ENCODE measurements at places on chromosomes 12 and 14.

- DNase-seq, result no peak
Measured at GRCh38 chr12:1878214-1878613, 40.2 kb downstream of the CACNA2D4 start.

- no peak for DNase-seq
Measured at GRCh38 chr14:51432302-51432948, 192.4 kb downstream of the TMX1 start.

GRCh38 chr14:97417331-97417730 is 620.1 kb downstream of the VRK1 start:
- DNase-seq, result no peak

DNA sequence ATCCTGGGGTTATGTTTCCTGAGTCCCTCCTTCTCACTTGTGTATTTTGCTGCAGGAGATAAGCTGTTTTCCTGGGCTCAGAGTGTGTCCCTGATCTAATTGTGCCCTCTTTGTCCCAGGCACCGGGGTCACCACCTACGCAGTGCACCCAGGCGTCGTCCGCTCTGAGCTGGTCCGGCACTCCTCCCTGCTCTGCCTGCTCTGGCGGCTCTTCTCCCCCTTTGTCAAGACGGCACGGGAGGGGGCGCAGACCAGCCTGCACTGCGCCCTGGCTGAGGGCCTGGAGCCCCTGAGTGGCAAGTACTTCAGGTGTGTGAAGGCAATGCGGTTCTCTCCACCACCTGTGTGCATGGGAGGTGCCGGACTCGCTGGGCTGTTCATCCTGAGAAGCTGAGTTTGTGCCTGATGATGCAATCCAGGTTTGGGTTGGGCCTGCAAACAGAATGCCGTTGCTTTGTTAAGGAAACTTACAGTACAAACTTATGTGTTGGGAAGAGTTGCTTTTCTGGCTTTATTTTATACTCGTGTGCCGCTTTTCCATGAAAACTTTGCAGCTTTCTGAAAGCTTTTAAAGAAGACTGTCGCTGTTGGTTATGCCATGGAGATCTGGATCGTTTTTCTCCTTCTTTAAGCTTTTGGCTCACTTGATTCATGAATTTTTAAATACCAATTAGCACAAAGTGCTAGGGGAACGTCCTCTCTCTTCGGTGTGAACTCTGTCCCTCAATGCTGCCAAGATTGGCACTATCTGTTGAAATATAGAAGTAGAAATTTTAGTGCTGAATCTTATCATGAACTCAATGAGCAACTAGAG is 27.6 kb downstream of the RDH12 start:
- no peak for DNase-seq

DNA sequence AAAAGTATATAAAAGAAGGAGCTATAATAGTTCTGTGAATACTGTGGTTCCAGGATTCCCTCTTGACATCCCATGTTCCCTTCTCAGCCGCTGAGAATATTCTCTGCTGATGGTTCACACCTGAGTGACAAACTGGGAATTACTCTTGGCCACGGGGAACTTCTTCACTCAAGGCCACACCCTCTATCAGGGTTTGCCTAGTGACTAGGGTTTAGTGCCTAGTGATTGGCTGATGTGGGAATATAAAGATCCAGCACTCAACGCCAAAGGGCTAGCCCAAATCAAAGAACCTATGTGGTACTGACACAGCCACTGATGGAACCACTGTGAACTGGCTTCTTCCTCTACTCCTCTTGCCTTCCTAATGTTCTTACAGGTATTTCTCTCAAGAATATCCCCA is 248.4 kb downstream of the ASCL1 start:
- no peak for DNase-seq

DNA sequence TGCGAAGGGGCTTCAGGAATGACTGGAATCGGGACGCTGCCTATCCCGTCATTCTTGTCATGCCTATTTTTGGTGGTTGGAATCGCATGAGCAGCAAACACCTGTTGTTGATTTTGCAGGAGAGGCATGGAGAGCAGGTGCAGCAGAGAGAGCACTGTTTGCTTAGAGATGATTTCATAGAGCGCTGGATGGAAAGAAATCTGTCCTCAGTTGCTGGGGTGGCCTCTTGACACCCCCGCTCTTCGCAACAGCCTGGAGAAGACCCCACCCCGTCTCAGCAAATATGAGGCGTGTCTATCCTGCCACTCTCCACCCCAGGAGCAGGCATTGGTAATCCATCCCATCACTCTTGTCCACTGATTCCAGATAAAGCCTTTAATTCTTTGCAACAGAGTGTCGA is 19.3 kb upstream of the NCOR2 start:
- DNase-seq, result no peak

DNA sequence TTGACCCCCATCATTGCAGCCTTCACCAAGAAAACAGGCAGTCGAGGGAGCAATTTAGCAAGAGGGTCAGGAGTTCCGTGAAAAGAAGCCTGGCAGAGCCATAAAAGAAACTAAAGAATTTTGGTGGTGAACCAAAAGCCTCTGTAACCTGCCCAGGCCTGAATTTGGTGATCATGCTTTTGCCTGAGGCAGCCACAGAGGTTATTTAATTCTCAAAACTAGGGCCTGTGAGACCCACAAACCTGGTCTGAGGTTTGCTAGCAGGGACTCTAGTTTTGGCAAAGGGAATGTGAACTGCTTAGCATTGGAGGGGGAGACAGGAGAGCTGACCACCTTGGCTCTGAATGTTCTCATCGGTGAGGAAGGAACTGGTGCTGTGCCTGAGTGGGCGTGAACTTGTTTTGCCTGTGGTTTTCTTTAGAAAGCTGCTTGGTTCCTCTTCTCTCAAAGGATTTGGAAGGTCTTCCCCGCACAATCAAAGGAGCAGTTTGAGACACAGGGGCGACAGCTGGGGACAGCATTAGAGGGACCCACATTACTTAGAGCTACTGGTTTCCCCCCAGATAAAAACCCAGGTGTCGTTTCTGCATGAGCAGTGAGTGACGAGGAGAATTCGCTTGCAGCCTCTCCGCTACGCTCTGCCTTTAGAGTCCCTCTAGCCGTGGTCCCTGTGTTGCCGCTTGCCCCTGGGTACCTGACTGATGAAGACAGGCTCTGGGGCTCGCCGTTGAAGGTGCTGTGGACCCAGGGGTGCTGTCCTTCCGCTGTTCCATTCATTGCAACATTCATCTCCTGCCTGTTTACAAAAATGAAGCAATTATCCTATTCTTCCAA is 12.6 kb upstream of the WNT5B start:
- no peak for DNase-seq

- no peak for DNase-seq
Measured at GRCh38 chr12:56632701-56633467, 2.8 kb upstream of the BAZ2A start.

DNA sequence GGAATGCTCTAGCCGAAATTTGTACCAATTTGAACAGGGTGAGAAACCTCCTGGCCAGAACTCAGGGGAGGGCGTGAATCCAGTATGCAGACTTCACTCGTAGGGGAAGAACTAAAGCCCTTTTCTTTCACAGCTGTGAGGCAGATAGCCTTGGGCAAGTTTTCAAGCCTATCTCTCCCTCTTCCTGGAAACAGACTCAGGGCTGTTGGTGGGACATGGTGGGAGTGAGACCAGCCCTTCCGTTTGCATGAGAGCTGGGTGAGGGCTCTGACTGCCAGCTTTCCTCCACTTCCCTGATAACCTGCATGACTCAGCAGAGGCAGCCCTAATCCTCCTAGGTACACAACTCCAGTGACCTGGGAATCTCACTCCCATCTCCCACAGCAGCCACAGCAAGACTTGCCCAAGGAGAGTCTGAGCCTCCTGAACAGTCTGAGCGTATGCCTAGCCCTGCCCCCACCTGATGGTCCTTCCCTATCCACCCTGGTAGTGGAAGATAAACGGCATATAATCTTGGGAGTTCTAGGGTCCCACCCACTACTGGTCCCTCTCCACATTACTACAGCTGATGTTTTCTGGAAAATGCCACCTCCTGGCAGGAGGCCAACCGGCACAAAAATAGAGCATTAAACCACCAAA is 170.1 kb upstream of the AMIGO2 start:
- DNase-seq, result no peak

All from stimulated activated CD4-positive, alpha-beta T cell treated with anti-CD3 and anti-CD28 coated beads, Interleukin-2, amount 100 ng/mL, for 4 hours (primary cell).